Frontal cortex (tissue), 4 donors: ENCODE measurements at places on chromosomes 5 and 9. TPM values are rescaled to one million over a fixed set of nuclear protein-coding genes. Genes with fewer than 3 reads are reported as not detected.

The LRRC70 gene
- 3.7 TPM for total RNA-seq

The CDC25C gene
- 2.4 TPM for total RNA-seq

The TNFSF15 gene
- under 0.01 TPM for total RNA-seq

The CAVIN4 gene
- 14.7 TPM for total RNA-seq

The FABP6 gene
- total RNA-seq: 4.5 TPM

The ADAM19 gene
- 12.6 TPM for total RNA-seq

The SHISAL2B gene
- total RNA-seq: not detected

DNA sequence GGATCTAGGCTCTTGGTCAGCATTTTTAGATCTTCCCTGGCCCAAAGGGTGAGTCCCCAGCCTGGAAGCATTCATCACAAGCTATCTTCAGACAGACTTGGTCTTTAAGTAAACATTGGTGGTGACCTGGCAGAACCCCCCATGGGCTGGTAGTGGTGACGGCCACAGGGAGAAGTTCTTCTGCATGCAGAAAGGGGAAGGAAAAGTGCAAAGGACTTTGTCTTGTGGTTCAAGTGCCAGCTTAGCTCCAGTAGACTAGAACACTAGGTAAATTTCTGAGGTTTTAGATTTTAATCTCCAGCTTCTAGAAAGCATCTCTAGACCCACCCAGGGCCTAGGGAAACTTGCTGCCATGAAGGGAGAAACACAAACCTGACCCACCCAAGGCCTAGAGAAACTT, 584.0 kb downstream of the CHSY3 start:
- DNase-seq: no peak

DNA sequence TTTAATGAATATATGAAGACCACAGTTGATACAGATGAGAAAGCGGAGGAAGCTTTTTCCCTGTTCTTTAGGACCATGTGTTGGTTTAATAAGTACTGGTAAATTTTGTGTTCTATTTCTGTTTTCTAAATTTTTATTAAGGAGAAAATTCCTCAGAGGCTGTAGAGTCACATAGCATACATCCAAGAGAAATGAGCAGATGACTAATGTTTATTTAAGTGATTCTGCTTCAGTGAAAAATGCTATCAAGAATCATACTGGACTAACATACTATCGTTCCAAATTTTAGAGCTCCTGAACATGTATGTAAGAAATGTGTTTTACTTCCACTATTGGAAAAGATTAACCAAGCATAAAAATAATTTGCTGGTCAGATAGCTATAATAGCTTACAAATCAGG, 115.0 kb downstream of the KIAA1958 start:
- no peak for DNase-seq

GRCh38 chr9:36826581-36826980, 207.5 kb downstream of the PAX5 start:
- DNase-seq: no peak

- DNase-seq: no peak
These were observed 208.1 kb upstream of the S1PR3 start for GRCh38 chr9:88782931-88783710.

- no peak for DNase-seq
These were observed 202.7 kb downstream of the ATP10B start for GRCh38 chr5:160649304-160649703.

- DNase-seq: peak; percentile 66
These were observed 17.5 kb downstream of the TNIP1 start for GRCh38 chr5:151063142-151063989.

DNA sequence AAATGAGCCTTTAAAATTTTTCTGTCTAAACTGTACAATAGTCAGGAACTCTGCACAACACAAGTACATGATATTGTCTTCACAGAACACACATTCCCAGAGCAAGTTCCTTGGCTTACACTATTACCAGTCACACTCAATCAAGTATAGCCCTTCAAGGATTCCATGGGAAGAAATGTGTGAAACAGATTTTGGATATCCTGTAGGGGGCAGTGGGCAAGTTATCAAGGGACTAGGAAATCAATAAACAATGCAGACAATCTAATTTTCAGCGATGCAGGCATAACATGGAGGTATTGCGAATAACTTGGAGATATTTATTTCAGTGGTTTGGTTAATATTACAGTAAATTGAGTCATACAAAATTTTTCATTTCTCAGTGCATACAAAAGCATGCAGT, 1171.5 kb upstream of the NUDT12 start:
- no peak for DNase-seq

DNA sequence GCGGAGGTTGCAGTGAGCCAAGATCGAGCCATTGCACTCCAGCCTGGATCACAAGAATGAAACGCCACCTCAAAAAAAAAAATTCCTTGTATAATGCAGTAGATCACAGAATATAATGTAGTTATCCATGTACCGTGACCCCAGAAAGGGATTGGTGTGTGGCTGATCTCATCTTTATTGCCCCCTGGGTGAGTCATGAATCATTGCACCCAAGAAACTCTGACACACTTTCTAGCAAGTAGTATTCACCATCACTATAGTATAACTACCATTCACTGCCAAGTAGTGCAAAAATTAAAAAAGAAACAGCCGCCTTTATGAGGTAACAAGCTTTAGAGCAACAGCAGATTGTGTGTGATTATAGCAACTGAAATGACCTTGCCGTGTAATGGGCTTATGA, 23.7 kb upstream of the ANKH start:
- no peak for DNase-seq

DNA sequence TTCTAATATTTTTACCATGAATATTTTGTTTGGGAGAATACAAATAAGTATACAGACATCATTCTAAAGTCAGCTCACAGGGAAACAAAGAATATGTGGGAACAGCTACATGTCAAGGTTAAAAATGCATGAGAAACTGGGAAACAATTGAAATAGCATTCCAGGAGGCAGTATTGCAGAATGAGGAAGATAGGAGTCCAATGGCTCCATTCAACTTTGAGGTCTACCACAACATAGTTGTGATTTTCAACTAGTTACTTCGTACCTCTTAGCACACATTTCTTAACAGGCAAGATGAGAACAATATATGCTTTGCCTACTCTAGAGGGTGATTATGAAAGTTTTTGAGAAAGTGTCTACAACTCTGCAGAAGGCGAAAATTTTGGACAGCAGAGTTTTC, 35.2 kb upstream of the CAST start:
- no peak for DNase-seq

DNA sequence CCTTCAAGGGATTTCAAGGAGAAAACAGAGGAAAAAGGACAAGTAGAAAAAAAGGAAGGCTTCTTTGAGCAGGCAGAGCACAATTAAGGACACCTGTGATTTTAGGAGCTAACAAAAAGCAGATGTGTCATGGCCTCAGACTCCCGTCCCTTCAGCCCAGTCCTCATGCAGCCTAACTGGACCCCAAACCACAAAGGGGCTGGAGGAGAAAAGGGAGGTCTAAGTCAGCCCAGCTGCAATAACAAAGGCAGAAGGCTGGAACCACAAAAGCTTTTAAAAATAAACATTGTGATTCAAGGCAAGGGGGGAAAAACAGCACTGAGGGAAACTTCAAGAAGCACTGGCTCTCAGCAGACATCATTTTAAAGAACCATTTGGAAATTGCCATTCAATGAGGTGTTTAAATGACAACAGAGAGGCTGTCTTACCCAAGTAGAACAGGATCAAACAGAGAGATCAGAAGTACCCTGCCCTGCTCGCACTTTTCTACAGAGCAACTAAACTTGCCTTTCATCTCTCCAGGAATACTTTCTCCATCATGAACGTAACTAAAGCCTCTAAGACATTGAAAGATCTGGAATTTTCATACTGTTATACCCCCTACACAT, 89.3 kb downstream of the SEMA5A start:
- DNase-seq: no peak

GRCh38 chr5:42520957-42521356, 97.7 kb downstream of the GHR start:
- no peak for DNase-seq
